ENCODE measurements at places on chromosomes 1 and 21. TPM values are rescaled to one million over a fixed set of nuclear protein-coding genes. Genes with fewer than 3 reads are reported as not detected.

Gene SPTA1
- total RNA-seq = 0.18 TPM

Gene CFAP141
- total RNA-seq = not detected

Gene NBPF10
- total RNA-seq = 2.5 TPM

Gene APP
- total RNA-seq = 492 TPM

Gene SAMD11
- total RNA-seq = 36.6 TPM

Gene PKP1
- total RNA-seq = under 0.01 TPM

Data from smooth muscle cell of bladder (primary cell).